ENCODE measurements at places on chromosomes 5 and 9.

- DNase-seq, result no peak
Observed at GRCh38 chr5:60594715-60595477, 105.1 kb downstream of the DEPDC1B start.

DNA sequence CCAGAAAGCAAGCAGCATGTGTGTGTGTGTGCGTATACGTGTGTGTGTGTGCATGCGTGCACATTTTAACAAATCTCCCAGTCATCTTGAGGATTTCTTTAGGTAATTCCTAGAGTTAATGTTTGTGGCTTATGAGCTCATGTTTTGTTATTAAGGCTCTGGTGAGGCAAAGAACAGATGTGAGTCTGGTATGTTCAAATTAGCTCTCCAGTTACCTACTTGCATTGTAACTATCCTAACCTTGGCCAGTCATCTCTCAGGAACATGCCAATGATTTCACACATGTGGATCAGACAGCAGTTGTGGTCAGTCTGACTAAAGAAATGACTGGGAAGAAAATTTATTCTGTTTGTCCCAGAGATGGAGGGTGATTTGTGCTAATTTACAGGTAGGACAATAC lies 163.1 kb downstream of the IZUMO3 start:
- no peak for DNase-seq

DNA sequence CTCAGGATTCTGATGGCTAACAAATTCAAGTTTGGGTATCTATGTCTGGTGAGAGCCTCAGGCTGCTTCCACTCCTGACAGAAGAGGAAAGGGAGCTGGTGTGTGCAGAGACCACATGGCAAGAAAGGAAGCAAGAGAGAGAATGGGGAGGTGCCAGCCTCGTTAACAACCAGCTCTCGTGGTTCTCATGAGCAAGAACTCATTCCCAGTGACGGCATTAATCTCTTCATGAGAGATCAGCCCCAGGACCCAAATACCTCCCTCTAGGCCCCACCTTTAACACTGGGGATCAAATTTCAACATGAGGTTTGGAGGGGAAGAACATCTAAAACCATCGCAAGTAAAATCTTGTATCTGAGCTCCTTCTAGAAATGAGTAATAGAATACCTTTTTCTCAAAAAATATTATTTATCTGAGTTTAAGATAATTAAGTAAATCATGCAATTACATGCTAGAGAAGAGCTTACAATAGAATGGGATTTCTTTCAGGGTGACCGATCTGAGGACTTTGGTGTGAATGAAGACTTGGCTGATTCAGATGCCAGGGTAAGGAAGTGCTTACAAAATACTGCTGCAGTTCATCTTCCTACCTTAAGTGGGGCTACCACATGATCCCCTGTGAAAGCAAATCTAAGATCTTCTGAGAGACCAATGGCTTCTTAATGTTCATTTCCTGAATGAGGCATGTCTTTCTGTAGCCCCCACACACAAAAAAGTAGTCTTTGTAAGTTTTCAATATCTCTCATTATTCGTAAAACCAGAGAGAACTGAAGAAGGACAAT lies 11.5 kb downstream of the ANXA1 start:
- no peak for DNase-seq

DNA sequence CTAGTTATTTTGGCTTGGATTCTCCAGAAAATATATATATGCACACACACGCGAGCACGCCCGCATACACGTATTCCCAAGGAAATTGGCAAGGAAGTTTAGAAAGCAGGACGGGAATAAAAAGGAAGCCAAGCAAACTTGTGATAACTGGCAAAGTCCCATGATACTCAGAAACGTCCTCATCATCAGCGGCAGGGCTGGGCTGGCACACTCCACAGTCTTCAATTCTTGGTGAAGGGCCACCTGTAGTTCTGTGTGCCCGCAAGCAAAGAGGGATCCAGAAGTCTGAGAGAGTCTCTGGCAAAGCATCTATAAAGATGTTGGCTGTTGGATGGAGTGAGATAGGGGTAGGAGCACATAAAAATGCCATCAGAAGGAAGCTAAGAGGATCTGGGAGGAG lies 289.3 kb upstream of the CTNND2 start:
- DNase-seq, result no peak

GRCh38 chr9:136831720-136832104 lies 10.6 kb upstream of the AJM1 start:
- DNase-seq, result no peak

DNA sequence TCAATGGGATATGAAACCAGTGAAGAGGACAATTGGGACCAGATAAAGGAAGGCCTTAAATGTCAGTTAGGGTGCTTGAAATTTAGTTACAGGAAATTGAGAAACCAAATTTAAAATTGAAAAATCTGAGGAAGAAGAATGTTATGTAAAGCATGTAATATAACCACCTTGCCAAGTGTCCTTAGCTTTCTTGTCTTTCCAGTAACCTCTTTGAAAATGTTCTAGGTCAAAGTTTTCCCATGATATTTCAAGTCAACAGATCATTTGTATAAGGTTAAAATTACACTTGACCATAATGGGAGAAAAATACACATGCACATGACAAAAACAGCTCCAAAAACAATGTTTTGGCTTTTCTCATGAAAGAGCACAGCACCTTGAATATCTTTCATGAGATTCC lies 21.1 kb downstream of the LOX start:
- no peak for DNase-seq

- no peak for DNase-seq
Observed at GRCh38 chr5:41503860-41504259, 6.5 kb downstream of the PLCXD3 start.

GRCh38 chr9:70959366-70959765 lies 162.1 kb downstream of the TRPM3 start:
- DNase-seq, result no peak

DNA sequence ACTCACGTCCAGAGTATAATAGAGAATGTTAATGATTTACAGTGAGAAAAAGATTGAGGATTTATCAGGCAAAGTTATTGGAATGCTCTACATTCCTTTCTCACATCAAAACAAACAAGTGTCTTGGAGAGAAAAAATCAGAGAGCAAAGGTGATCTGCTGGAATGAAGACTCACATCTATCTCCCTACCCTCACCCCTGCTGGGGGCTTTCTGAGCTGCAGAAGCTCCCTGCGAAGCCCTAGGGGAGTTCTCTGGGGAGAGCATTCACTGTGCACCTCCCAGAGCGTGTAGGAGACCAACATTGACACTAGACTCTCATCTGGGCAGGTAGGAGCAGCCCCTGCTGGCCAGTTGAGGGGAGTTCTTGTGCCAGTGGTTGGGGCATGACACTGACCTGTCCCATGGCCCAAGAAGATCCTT lies 76.6 kb upstream of the ADAMTS16 start:
- DNase-seq, result no peak

DNA sequence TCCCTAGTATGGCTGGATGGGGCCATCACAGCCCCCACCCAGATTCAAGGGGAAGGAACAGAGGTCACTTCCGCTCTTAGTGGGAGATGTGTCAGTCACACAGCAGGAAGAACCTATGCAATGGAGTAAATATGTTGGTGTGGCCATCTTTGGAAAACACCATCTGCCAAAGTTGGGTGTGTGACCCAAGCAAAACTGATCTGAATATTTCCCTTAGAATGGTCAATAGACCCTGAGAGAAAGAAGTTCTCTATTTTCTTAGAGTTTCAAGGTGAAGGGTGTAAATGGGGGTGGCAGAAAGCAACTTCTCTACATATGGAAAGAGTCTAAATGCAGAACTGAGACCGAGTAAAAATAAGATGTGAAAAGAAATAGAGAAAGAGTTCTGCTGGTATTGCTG lies 212.7 kb downstream of the ESM1 start:
- no peak for DNase-seq

GRCh38 chr9:137396227-137396626 lies 26.7 kb downstream of the EXD3 start:
- no peak for DNase-seq

GRCh38 chr9:1941989-1942388 lies 73.2 kb upstream of the SMARCA2 start:
- no peak for DNase-seq

- peak; percentile 81 for DNase-seq
Observed at GRCh38 chr9:127919253-127919815, 2.5 kb upstream of the ST6GALNAC4 start.

GRCh38 chr9:37421914-37422288 lies 595 bp upstream of the GRHPR start:
- no peak for DNase-seq

GRCh38 chr9:134316449-134317160 lies 9.7 kb upstream of the RXRA start:
- no peak for DNase-seq

DNA sequence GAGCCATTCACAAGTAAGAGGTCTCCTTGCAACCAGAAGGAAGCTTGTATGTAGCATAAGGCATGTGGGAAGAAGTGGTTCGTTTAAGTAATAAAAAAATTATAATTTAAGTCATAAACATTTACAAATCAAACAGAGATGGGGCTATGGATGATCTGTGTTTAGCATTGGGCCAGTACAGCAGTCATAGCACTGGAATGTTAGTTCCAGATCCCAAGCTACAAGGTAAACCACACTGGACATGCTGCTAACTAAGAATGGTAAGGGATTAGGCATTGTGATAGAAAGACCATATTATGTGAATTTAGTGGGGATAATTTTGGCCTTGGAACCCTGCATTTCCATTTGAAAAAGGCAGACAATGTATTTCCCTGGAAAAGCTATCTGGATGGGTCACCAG lies 170.4 kb upstream of the KCNN2 start:
- no peak for DNase-seq

DNA sequence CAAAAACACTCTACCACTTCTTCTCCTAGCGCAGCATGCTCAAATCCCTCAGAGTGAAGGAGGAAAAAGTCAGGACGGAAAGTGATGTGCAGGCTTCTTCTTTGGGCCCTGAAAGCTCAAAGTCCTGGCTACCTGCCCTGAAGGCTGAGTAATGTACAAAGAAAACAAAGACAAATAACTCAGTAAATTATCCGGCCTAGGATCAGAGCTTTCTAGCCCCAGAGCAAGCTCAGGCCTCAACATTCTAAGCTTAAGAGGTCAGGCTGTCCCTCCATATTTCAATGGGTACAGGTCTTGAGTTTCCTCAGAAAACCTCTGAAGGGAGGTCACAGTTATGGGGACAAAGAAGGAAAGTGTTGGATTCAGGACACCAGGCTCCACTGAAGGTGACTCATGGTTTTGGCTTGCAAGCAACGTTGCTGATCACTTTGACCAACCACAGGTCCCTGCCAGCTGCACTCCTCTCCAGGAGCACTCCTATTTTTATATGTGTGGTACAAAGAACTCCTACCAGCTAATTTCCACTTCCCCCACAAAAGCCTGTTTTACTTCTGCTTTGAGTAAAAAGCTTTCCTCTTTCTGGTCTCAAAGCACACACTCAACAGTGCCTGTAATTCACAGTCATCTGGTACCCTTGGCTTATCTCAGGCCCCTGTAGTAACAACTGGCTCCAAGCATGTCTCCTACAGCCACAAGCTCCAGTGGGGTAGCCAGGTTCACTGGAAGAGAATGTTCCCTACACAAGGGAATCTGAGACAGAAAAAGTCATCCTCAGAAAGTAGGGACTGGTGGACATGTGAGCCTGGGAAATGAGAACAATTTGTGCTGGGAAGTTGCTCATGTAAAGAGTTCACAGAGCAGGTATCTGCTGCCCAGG lies 115.7 kb downstream of the UGCG start:
- DNase-seq, result peak; percentile 67

GRCh38 chr5:161373345-161373707 lies 173.2 kb downstream of the GABRB2 start:
- DNase-seq, result no peak

DNA sequence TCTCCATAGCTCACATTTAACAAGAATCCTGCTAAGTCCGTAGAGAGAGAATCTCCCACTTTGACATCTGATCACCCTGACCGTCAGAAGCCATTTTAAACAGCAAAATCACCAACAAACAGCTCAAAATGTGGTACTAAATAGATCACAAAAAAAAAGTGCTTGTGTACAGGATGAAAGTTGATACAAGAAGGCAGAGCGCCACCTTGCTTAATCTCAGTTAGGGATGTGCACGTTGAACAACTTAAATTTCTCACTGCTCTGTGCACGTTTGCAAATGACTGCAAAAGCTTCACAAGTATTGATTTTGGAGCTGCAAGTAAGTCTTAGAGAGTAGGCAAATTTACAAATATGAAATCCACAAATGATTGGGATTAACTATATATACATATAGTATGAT lies 63.1 kb upstream of the NREP start:
- DNase-seq, result no peak

DNA sequence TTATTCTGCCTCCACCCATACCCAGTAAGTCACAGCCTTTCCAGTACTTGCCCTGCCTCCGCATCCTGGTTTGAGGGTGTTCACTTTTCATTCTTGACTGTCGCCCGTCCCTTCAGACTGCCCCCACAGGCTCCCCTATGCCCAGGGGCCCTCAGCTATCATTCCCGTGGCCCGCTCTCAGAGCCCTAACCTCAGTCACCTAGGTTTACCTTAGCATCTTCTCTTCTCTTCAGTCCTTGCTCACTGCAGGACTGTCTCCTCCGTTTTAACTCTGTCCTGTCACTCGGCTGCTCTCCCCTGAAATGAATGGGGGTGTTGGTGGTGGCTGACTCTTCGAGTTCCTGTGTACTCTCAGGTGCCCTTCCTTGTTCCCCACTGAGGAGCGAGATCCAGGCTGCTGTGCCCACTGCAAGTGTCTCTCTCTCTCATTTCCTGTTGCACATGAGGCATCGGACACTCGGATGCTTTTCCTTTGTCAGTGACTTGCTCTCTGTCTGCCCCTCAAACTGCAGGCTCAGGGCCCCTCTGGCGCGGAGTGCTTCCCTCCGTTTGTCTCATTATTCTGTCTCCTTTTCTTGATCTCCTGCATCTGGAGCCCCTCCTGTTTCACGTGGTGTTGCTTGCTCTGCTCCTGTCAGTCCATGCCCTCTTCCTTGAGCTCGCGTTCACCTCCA lies 89.8 kb downstream of the CACNA1B start:
- DNase-seq, result no peak

DNA sequence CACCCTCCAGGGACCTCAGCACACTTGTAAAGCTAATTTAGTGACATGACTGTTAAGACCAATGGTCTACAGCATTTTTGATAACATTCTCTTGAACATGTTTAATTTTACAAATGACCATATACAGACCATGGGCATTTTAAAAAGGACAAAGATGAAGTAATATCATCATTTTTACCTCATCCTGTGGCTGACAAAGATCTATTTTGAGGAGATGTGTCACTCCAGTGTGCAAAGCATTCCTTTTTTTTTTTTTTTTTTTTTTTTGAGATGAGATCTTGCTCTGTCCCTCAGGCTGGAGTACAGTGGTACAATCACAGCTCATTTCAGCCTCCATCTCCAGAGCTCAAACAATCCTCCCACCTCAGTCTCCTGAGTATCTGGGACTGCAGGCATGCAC lies 118.2 kb upstream of the TBC1D2 start:
- no peak for DNase-seq

DNA sequence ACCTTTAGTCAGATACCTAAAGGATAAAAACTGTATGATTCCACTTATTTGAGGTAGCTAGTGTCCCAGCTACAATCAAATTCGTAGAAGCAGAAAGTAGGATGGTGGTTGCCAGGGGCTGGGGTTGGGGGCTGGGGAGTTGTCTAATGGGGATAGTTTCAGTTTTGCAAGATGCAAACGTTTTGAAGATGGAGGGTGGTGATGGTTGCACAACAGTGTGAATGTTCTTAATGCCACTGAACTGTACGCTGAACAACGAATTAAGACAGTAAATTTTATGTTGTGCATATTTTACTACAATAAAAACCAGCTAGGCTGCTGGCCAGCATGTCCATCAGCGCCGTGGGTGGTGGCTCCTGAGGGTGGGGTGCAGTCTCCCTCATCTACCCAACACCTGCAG lies 137.8 kb downstream of the GADD45G start:
- DNase-seq, result no peak

Data from Calu3 (cell line).